ENCODE measurements at places on chromosomes 2 and 18. TPM values are rescaled to one million over a fixed set of nuclear protein-coding genes. Genes with fewer than 3 reads are reported as not detected.

Gene PTRHD1
- total RNA-seq: 13.7 TPM

Gene TANK
- 37.7 TPM for total RNA-seq

Gene NXPH2
- total RNA-seq: not detected

DNA sequence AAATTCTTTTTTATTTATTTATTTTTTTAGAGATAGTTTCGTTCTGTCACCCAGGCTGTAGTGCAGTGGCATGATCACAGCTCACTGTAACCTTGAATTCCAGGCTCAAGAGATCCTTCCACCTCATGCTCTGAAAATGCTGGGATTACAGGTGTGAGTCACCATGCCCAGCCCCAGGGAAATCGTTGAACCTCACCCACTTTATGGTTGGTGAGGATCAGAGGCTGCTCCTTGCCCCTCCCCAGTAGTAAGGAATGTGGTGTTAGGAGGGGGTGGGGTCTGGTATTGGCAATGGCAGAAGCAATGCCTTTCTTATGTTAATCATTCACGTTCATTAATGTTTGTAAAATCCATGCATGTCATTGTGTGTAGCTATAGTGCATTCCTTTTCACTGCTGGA lies 161.9 kb downstream of the SUCLG1 start:
- DNase-seq: no peak

DNA sequence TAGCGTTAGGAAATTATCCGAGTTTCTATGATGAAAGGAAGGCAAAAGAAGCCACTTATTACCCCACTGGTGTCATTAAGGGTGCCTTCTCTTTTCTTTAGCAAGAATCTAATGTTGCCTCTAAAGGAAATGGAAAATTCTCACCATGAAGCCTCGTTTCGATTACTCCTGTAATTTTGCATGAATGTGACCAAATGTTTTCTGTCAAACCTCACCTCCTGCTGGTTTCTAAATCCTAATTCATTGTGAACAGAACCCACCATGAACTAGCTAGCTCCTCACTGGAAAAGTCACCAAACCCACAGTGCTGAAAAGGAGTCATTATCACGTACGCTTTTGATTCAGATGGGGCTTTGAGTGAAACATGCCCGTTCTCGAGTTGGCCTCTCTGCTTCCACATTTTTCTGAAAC lies 119.9 kb downstream of the COPS8 start:
- no peak for DNase-seq

DNA sequence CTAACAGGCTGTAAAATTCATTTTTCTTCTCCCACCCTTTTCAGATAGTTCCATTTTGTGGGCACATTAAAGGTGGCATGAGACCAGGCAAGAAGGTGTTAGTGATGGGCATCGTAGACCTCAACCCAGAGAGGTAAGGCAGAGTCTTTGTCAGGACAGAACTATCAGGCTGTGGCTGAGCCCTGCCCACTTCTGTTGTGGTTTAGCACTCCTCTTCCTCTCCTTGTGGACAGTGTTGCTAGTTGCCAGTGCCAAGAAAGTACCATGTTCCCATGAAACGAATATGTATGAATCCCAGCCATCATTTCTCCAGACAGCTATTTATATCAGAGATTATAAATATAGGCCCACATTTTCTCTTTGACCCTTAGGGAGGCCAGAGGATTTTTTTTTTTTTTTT lies 1.6 kb downstream of the LGALSL start:
- no peak for DNase-seq

DNA sequence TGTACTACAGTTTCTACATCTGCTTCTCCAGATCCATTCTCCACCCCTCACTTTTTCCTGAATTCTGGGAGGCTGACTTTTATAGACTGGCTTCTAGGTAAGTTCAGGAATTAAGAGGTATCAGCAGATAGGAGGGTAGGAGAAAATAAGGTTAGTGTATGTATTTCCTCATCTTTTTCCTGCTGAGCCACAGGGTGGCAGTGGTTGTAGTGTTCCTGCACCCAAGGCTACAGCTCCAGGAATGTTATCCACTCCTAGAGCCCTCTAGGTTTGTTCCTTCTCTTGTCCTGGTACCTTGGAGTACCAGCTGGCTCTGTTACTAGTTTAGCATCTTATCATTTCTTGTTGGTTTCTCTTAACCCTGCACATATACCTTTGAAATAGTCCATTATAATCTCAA lies 40.7 kb upstream of the C2orf66 start:
- no peak for DNase-seq

- no peak for DNase-seq
These were observed 91.4 kb downstream of the ACSL3 start for GRCh38 chr2:222952204-222952603.

- no peak for DNase-seq
These were observed 61.1 kb downstream of the FMNL2 start for GRCh38 chr2:152396051-152396511.

- no peak for DNase-seq
These were observed 36.7 kb downstream of the RND3 start for GRCh38 chr2:150450765-150451164.

- DNase-seq: no peak
These were observed 183.1 kb upstream of the MC4R start for GRCh38 chr18:60555625-60556024.

DNA sequence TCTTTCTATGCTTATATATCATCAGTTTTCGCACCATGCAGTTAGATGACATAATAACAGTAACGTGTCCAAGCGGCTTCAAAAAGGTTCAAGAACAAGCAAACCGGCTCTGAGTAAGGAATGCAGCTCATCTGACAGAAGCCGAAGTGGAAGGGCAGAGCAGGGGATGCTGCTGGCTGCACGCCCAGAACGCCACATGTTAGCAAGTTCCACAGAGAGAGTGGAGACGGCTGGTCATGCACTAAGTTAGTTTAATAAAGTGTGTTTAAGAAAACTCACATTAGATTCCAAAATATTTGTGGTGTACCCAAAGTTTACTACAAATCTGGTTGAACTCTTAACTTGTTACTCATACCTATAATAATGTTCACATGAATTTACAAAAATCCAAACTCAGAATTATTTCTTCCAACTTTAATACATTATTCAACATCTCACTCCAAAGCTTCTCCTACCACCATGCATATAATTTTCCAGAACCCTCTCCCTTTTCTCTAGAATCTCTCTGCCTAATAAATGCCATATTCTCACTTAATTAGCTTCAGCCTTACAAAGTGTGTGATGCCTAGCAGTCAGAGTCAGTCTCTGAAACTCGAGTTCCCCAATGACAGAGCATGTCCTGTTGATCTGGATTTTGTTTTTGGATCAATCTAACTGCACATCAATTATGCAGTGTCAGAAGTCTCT lies 170.0 kb downstream of the DNAH7 start:
- peak; percentile 86 for DNase-seq

GRCh38 chr2:101806123-101806522 lies 108.6 kb downstream of the MAP4K4 start:
- no peak for DNase-seq

GRCh38 chr18:12597760-12598159 lies 60.1 kb downstream of the SPIRE1 start:
- DNase-seq: no peak
